Fibroblast of the conjunctiva (primary cell): ENCODE measurements at places on chromosomes 4 and X.
A peak's percentile ranks its signal among the peaks of the same experiment; 100 is the strongest.

DNA sequence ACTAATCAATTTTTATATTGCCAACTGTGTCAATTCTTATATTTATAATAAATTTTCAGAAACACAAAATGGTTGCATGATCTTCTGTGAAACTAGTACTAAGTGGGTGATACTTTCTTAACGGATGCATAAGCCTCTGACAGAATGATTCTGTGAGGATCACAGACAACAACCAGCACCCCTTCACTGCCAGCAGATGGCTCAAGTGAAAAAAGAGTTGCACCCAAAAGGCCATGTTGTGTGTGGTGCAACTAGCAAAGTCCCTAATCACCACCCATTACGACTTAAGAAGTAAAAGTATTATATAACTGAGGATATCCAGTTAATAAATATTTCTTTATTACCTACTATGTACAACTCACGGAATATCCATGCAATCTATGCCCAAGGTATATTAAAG, 334.0 kb downstream of the PCDH19 start:
- DNase-seq: no peak

- DNase-seq: no peak
These were observed 343.7 kb upstream of the TRAM1L1 start for GRCh38 chr4:117429061-117429460.

DNA sequence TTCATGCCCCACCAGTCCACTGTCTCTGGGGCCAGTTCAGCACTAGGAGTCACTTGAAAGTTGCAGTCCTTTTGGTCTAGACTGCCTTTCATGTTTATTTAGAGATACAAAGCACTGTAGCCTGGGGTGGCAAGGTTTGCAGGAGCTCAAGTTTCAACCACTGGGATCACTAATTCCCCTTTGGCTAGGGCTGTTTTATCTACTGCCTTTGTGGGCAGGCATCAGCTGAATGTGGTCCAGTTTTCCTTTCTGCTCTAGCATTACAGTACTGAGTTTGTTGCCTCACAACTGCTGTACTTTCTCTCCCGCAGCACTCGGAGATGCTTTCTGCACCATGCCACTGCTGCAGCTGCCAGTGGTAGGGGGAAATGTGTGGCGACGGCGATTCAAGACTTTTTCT, 222.3 kb upstream of the HDX start:
- no peak for DNase-seq

DNA sequence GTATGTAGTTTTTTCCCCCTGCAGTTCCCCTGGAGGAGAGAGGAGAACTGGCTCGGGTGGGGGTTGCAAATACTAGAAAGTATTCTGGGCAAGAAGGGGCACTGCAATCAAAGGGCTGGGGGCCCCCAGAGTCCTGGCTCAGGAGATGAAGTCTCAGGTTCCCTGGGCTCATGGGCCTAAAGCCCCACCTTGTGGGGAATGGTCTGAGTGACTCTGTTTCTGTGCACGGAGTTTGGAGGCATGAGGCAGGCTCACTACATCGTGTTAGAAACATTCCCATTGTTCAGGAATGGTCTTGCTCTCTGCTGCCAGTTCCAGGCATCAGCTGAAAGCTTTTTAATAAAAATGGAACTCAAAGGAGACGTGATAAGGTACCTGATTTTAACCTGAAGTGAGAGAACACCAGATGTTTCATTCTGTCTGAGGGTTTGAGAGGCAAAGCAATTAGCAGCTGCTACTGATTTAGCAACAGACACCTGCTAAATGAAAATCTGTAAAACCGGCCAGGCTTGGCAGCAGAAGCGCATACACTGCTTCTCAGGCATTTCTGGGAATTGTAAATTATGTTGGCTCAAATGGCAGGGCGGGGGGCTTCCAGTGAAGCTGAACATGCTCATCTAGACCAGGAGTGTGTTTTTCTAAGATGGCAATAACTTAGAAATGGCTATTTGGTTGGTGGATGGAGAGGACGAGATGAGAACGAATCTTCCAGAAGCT, 122.7 kb downstream of the TMEM164 start:
- no peak for DNase-seq

- DNase-seq: no peak
These were observed 52.8 kb upstream of the ANKRD17 start for GRCh38 chr4:73311428-73311827.

- DNase-seq: no peak
These were observed 24.4 kb upstream of the MSL3 start for GRCh38 chrX:11733614-11734013.

DNA sequence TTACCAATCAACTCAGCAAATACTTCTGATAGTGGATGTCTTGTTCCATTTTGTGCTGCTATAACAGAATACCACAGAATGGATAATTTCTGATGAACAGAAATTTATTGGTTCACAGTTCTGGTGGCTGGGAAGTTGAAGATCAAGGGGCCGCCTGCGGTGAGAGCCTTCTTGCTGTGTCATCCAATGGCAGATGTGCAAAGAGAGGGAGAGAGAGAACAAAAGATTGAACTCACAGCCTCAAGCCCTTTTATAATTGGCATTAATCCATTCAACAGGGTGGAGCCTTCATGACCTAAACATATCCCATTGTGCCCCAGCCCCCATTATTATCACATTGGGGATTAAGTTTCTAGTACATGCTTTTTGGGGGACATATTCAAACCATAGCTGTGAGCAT, 86.1 kb downstream of the ADGRG4 start:
- no peak for DNase-seq

DNA sequence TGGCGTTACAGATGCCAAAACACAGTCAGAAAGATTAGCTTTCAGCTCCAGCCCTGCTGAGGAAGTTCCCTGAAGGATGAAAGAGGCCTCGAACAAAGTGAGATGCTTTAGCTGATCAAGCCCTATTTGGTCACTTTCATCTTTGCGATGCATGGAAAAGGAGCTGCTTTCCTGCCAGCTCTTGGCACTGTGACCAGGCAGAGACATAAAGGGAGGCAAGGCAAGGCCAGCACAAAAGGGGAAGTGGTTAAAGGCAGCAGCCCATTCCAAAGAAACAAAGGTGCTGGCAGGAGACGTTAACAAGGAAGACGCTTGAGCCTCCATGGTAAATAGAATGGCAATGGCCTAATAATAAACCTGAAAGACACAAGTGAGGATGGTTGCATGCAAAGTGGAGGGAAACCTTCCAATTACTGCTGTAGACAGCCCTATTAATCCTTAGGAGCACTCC, 617.1 kb upstream of the INTU start:
- no peak for DNase-seq

GRCh38 chr4:187108845-187109244, 385.2 kb upstream of the FAT1 start:
- DNase-seq: no peak

DNA sequence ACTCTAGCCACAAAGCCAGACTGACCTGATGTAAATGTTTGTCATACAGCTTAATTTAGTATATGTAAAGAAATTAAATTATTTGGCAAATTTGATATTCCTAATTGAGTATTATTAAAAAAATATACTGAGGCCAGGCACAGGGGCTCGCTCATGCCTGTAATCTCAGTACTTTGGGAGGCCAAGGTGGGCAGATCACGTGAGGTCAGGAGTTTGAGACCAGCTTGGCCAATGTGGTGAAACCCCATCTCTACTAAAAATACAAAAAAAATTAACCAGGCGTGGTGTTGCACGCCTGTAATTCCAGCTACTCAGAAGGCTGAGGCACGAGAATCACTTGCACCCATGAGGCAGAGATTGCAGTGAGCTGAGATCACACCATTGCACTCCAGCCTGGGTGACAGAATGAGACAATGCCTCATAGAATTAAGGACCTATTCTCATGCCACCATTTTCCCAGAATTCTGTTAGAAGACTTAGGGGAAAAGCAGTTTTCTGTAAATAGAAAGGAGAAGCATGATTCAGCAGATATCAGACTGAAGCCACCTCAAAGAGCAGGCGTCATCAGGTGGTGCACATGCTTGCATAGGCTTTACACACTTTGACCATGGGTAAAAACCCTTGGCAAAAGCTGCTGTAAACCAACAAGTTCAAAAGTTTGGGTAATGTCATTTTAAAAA, 6.1 kb downstream of the UBQLN2 start:
- DNase-seq: no peak

GRCh38 chr4:973431-974397, at the start of gene DGKQ:
DGKQ (minus strand) TSS chr4:973569; CDS start chr4:973482, 87 bp downstream.
- DNase-seq: peak; percentile 62

DNA sequence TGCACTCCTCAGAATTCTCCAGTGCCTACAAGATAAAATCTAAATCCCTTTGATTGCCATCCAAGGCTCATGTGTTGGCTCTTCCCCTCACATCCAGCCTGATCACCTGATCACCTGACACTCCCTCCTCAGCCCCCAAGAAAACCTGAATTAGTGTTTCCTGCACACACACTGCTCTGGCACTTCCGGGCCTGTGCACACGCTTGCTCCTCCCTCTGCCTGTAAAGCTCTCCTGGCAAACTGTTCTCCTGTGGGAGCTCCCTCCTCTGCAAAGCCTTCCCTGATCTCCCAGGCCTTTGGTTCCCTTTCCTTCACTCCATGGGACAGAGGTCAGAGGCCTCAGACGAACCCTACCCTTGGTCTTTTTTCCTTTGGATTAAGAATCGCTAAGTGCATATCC, 19.9 kb downstream of the PHKA2 start:
- DNase-seq: no peak

DNA sequence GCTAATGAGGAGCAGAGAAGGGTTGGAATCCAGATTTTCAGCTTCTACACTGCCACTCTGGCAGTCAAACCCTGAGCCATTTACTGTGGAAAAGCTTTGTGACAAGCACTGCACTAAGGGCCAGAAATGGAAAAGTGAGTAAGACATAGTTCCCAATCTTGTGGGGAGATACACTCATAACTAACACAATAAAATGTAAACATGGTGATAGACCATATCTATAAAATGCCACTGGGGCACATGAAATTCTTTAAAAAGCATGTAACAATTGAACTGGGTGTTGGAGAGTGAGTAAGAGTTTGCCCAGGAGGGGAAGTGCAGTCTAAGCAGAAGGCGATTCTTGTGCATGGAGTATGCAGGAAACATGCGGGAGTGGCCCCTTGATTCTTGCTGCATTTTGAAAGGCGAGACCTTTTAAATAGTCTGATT, 32.0 kb upstream of the ANXA5 start:
- peak; percentile 16 for DNase-seq

DNA sequence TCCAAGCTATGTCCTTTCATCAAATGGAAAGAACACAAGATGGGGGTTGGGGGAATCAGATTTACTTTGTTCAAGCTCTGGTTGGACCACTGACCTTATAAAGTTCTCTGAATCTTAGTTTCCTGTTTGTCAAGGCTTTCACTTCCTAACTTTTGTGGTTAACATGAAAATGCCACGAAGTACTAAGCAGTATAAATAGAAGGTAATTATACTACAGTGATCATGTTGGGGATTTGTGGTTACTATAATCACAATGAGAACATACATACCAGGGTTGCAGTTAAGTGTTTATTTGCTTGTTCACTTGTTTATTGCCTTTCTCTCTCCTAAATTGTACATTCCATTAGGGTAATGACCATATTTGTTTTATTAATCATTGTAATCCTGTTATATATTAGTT, 53.2 kb downstream of the SPRY1 start:
- DNase-seq: no peak

DNA sequence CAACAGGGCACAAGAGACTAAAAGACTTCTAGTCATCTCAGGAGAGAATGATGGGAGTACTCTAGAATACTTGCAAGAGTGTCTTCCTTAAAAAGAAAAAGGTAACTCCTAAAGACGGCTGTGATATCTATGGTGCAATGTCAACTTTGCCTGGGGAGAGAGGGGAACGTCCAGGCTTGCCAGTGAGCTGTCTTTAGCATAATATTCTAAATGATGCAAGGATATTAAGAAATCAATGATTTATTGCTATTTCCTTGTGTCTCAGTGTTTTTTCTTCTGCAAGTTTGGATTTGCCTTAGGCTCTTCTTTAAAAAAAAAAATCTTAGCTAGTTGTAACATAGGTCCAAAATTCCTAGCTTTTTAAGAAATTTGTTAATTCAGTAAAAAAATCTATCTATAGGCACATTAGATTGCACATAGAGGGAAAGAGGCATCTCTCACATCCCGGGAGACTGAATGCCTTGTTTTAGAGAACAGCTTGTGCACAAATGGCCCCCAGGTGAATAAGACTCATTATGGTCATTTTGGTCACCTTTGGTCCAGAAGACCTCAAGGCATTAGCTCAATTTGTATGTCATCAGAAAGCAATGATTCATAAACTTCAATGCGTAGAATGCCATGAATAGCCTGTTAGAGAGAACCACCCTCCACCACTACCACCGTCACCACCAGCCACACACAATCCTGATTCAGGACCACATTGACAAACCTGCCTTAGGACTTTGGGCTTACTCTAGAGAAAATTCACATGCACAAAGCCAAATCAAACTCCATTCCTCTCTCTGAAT, 104.1 kb downstream of the PALLD start:
- DNase-seq: no peak

DNA sequence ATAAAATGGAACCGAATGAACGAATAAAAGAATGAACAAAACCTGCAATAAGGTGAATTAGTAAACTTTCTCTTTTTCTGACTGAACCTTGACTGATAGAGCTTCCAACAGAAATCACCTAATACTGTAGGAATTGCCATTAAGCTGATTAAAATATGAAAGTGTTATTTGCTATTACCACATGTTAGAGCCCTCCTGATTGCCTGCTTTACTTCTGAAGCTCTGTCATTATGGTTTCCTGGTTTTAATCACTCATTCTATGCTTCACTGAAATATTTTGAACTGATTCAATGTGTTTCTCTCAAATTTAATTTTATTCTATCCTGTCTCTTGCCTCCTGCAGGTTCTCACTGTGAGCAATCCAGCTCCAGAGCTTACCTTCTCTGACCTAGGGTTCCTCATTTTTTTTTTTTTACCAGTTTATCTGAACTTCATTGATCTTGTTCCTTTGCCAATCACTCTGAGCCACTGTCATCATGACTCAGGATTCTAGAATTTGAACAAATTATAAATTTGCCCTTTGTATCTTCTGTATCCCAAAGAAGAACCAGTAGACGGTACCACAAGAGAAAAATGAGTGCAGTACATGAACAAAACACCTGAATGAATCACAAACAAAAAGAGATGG, 48.1 kb upstream of the UGT2B15 start:
- DNase-seq: no peak

- no peak for DNase-seq
These were observed 101.3 kb upstream of the MAGEB16 start for GRCh38 chrX:35696760-35697234.

- DNase-seq: peak; percentile 55
These were observed 18.4 kb downstream of the IL21 start for GRCh38 chr4:122602277-122603142.

DNA sequence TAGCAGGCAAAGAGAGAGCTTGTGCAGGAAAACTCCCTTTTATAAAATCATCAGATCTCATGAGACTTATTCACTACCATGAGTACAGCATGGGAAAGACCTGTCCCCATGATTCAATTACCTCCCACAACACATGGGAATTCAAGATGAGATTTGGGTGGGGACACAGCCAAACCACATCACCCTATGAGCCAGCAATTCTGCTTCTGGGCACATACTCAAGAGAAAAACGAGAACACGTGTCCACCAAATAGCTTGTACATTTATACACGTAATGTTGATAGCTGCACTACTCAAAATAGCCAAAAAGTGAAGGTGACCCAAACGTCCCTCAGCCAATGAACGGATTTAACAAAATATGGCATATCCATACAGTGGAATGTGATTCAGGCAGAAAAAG, 94.5 kb upstream of the DHRSX start:
- peak; percentile 32 for DNase-seq

GRCh38 chr4:148396986-148397673, 45.1 kb downstream of the NR3C2 start:
- no peak for DNase-seq

GRCh38 chrX:18946157-18946556, 37.8 kb downstream of the PHKA2 start:
- no peak for DNase-seq
